ENCODE measurements at places on chromosomes 7 and 10.

GRCh38 chr7:23100697-23101096 lies 4.9 kb upstream of the KLHL7 start:
- DNase-seq: no peak

DNA sequence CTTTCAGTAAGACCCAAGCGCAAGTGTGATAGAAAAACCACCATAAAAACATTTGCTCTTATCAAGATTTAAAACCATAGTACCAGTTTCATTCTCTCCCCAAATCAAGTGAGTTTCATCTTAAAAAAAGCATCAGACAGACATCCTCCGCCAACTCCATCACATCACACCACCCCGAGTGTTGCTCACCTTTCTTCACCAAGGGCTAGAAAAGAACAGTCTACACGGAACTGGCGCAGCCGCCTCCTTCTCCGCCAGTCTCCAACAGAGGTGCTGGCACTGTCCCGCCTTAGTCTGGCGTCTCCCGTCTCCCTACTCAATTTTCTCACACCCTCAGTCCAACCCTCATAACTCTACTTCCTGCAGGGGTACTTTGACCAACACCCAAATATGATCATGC lies 46.9 kb upstream of the WIPI2 start:
- DNase-seq: no peak

DNA sequence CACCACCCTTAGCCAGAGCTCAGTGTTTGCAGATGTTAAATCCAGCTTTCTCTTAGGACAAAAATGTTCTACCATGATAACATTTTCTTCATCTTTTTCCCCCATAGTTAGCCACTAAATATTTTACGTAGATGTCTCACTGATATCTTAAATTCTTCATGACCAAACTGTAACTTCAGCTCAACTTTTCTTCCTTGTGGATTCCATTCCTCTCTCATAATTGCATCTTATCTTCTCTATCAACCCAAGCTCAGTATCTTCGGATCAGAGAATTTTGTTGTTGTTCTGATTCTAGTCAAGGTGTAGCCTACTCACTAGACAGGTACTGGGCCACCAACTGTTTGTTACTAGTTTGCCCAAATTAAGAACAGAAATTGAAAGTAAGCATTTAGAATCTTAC lies 60.2 kb downstream of the SHOC2 start:
- DNase-seq: no peak

- no peak for DNase-seq
These were observed 188.4 kb downstream of the SEM1 start for GRCh38 chr7:96521068-96521894.

DNA sequence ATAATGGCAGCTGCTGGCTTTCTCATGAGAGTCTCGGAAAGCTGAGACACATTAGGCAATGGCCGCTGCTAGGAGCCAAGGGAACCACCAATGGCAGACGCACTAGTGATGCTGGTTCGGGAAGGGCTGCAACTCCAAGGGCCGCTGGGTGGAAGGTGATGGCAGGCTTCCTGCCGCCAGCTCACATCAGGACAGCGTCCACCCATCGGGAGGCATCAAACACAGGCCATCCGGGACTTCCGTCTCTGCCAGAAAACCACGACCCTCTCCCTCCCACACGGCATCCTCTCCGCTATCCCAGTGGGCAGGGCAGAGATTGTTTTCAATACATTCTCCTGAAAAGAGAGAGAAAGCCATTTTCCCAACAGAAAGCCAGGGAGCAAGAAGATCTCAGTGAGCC lies 27.5 kb upstream of the EGFR start:
- DNase-seq: no peak

DNA sequence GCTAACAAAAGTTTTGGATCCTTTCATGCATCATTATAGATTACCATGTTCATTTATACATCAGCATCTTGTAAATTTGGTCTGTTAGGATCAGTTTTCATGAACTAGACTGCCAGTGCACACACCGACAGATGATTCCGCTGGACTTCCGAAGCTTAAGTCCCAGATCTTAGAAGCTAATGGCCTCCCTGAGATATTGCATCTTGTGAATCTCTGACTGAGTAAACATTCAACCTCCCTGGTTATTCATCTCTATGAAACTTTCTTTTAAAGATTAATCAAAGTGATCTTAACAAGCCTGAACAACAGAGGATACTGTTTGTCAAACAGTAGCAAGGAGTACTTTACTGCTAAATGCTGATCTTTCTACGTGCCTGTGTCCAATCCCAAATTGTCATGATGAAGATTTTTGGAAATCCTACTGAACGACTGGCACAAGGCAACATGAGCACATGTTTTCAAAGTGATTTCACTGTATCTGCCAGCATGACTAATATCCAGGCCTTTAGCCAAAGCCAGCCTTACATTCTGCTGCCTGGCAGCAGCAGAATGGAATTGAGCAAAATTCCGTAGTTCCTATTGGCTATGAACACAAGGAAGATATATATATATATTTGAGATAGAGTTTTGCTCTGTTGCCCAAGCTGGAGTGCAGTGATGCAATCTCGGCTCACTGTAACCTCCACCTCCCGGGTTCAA lies 91.3 kb upstream of the ANK3 start:
- no peak for DNase-seq
